Endothelial cell of umbilical vein (primary cell): ENCODE measurements at places on chromosomes 12 and 14. TPM values are rescaled to one million over a fixed set of nuclear protein-coding genes. Genes with fewer than 3 reads are reported as not detected.

ACOT6 gene
- not detected in 2 replicates for total RNA-seq

DNA sequence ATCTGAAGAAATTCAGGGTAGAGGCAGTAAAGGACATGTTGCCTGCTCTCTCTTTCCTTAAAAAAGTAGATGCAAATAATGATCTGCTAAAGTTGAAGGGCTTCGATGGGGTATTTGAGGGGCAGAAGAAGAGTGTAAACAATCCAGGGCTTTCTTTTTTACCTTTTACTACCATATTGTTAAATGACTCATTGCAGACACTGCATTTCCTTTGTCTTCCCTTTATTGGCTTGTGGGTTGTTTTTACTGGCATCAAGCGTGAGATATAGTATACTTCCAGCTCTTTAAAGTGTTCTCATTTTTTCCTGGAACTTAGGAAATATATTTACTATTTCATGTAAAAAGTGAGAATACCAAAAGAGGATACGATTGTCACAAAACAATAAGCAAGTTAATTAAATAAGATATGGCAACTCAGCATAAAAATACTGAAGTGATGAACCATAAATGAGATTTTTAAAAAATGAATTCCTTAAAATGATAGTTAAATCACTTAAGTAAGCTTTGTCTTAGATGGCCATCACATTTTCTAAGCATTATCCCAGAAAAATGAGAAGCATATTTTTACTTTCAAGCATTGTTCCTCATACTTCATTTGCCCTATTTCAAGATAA lies 72.3 kb upstream of the KRAS start:
- peak; percentile 80 for DNase-seq

GRCh38 chr12:1463073-1463905 lies 131.1 kb downstream of the FBXL14 start:
- DNase-seq, result no peak

GRCh38 chr14:76918256-76918781 lies 92.1 kb downstream of the LRRC74A start:
- DNase-seq, result peak; percentile 63

DNA sequence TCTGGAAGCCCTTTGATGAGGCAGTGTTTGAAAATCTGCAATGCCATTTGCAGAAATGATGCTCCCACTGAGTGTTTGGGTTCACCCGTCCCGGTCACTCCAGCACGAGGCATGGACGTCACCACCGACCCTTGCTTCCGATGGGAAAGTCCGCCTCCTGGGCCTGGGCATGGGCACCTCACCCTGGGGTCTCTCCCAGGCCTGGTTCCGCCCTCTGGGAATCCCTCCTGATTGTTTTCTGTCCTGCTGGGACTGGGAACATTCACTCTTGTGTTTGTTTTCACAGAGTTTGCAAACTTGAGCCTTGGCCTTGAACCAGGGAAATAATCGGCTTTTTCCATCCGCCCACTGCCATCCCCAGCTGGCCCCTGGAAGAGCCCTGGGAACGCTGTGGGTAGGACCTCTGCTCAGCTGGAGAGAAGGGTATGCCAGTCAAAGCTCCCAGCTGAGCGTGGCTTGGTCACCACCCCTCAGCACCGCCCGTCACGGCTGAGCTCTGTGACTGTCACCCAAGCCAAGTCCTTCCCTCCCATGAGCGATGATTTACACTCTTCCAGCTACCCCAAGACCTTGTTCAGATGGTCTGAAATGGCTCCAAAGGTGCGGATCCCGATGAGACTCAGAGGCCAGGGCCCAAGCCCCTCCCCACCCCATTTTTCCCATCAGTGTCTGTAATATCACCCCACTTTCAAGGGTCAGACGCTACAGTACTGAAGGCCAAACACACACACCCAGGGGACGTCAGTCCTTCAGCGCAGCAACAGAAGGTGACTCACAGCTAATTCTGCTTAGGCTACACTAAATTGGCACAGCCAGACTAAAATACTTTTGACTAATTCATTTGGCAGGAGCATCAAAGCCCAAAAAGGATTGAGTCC lies 34.1 kb upstream of the FZD10 start:
- no peak for DNase-seq

DNA sequence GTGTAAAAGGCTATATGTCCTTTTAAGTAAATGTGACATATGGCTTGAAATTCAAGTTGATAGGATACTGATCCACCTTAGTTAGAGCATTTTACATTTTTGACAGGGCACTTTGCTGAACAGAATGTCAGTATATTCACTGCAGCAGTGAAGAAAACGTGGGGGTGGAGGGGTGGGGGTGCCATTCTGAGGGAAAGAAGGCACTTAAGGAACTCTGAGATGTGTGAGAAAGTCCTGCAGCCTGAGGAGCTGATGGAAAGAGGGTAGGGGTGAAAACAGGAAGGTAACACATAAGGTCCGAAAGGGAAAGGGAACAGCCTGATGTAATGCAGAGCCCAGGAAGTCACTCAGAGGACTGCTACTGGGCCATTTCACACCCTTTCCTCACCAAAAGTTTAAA lies 265.5 kb upstream of the GRIP1 start:
- no peak for DNase-seq

DNA sequence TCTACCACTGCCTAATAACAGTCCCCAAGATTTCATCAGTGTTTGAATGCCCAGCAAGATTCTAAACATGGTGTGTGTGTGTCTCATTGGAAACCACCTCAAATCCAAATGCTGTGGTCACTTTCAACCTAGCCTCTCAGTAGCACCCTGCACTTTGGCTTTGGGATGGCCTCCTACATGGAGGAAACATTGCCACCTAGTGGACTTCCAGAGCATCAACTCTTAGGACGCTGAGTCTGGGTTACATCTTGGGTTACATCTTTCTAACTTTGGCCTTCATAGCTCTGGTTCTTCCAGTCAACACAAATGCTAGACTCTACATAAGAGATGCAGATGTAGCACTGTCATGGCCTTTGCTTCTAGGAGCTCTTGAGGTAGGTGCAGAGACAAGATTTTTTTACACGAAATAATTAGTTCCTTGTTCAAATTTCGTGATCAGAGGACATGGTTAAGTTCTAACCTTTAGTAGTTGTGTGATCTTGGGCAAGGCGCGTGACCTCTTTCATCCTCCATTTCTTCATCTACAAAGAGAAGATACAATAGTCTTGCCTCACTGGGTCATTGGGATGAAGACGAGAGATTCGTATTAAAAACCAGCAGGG lies 113.5 kb upstream of the VASH1 start:
- DNase-seq, result peak; percentile 47

SDSL gene
- total RNA-seq, result 3.7 and 5.7 TPM in 2 replicates

ADAM20 gene
- 0.44 and 0.66 TPM in 2 replicates for total RNA-seq

LMNTD1 gene
- total RNA-seq, result not detected in 2 replicates

GRCh38 chr12:52227606-52228166 lies 5.4 kb upstream of the KRT7 start:
- DNase-seq, result no peak

DNA sequence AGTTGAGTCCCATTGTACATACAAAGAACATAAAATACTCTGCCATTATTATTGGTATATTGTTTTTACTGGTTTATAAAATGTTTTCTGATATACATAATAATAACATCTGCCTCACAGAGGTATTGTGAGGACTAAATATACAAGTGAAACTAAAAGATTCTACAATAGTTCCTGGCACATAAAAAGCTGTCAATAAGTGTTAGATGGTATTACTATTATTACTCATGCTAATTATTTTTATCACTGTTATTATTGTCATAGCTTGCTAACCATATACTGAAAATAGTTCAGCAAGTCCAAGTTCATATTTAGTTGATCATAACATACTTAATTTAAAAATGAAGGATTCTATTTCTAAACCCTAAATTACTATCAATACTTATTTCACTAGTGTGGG lies 34.4 kb downstream of the BTG1 start:
- no peak for DNase-seq

DNA sequence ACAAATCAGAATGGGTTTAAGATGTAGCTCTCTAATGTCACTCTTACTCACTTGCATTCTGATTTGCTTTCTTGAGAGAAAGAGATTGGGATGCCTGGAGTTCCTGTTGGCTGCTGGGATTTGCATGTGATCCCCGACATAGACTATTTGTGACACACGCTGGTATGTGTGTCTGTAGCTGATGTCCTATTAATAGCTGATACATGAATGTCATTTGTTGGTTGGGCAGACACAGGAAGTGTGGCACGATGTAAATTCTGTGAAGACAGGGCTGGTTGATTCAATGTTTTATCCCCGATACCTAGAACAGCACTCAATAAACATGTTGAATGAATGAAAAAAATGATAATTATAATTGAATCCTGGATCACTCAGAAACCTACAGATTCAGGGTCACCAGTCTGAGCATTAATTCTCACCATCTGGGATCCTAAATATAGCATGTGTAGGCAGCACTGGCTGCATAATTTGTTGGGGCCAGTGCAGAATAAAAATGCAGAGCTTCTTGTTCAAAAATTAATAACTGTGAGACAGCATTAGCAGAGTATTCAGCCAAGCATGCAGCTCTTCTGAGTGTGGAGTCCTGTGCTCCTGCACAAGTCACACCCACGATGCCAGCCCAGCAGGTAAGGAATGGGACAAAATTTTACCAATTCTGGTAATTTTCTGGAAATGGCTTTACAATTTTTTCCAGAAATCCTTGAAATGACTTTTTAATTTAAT lies 35.5 kb upstream of the SOCS2 start:
- DNase-seq, result no peak

GPR135 gene
- total RNA-seq, result 3.4 and 3.7 TPM in 2 replicates

- DNase-seq, result peak; percentile 54
These were observed 4.6 kb downstream of the TEAD4 start for GRCh38 chr12:2963760-2964292.

ATL1 gene
- 2.8 and 5.1 TPM in 2 replicates for total RNA-seq

- no peak for DNase-seq
These were observed 36.6 kb downstream of the BICDL1 start for GRCh38 chr12:120025640-120026039.

DNA sequence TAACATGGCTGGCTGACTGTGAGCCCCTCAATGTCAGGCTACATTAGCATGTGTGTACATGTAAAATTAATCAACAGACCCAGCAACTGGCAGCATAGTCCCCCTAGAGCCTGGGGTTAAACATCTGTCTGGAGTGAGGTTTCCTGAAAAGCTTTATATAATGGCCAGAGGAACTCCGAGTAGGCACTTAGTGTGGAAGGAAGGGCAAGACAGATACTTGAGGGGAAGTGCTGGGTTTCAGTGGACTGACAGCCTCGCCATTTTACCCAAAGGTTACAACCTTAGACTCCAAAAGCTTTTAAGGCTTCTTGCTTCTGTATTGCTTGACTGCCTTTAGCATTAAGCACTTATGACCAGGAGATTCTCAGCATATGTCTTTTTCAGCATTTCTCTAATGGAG lies 430.8 kb downstream of the FLRT2 start:
- no peak for DNase-seq

- DNase-seq, result no peak
These were observed 148.9 kb downstream of the PCNX1 start for GRCh38 chr14:71056168-71056567.

DNA sequence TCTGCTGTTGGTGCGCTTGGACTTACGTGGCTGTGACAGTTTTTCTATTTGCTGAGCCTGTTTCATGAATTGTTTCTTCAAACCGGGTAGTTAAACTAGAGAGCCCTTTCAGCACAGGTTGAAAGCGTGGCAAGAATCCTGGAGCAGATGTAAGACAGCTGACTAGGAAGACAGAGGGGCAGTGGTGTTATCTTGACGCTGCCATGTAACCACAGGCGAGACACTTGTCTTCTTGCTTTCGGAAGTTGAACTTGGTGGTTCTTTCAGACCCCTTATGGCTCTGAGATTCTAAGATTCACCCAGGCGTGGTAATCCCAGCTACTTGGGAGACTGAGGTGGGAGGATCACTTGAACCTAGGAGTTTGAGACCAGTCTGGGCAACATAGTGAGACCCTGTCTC lies 4.3 kb downstream of the EMP1 start:
- DNase-seq, result no peak

- no peak for DNase-seq
These were observed 114.5 kb upstream of the DYRK2 start for GRCh38 chr12:67534046-67534445.

FAM90A1 gene
- not detected in 2 replicates for total RNA-seq

DTX1 gene
- 0.14 and 0.22 TPM in 2 replicates for total RNA-seq

- peak; percentile 42 for DNase-seq
These were observed 159.4 kb downstream of the EPS8 start for GRCh38 chr12:15629761-15630160.

GRCh38 chr12:69189378-69189978 lies 49.9 kb upstream of the CPSF6 start:
- DNase-seq, result no peak

GRCh38 chr14:101374373-101375338 lies 186.6 kb upstream of the DIO3 start:
- no peak for DNase-seq

DNA sequence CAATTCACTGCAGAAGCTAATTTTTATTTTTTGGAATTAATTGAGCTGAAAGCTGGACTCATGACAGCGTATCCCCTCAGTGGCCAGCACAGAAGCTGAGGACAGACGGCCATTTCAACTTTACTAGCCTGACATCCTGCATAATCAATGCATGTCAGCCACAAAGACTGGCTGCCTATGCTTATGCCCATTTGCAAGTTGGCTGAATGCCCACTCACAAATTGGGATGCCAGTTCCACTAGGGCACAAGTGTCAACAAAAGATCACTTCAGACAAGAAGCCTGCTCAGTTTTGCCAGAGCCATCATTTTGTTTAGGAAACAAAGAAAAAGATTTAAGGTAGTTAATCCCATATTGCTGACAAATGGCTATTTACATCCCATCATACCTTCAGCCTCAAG lies 417.6 kb downstream of the NOVA1 start:
- no peak for DNase-seq
